ENCODE measurements at places on chromosomes 6 and 20.

GRCh38 chr6:169972736-169973135, 221.3 kb downstream of the ERMARD start:
- no peak for DNase-seq

DNA sequence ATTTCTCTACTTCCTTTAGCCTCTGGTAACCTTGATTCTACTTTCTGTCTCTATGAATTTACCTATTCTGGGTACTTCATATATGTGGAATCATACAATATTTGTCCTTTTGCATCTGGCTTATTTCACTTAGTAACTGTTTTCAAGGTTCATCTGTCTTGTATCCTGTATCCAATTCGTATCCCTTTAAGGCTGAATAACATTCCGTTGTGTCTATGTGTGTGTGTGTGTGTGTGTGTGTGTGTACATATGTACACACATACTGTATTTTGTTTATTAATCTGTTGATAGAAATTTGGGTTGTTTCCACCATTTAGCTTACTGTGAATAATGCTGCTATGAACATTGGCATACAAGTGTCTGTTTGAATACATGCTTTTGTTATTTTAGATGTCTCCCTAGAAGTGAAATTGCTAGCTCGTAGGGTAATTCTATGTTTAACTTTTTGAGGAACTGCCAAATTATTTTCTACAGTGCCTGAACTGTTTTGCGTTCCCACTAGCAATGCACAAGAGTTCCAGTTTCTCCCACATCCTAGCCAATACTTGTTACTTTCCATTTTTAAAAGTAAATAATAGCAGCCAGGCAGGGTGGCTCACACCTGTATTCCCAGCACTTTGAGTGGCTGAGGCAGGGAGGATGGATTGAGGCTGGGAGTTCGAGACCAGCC, 17.7 kb downstream of the SENP6 start:
- no peak for DNase-seq

- no peak for DNase-seq
Observed at GRCh38 chr20:44582311-44583025, at the start of gene PKIG. Gene PKIG, plus strand, starts transcription at chr20:44582579. Its CDS starts 31,978 bp downstream, at chr20:44614557.

DNA sequence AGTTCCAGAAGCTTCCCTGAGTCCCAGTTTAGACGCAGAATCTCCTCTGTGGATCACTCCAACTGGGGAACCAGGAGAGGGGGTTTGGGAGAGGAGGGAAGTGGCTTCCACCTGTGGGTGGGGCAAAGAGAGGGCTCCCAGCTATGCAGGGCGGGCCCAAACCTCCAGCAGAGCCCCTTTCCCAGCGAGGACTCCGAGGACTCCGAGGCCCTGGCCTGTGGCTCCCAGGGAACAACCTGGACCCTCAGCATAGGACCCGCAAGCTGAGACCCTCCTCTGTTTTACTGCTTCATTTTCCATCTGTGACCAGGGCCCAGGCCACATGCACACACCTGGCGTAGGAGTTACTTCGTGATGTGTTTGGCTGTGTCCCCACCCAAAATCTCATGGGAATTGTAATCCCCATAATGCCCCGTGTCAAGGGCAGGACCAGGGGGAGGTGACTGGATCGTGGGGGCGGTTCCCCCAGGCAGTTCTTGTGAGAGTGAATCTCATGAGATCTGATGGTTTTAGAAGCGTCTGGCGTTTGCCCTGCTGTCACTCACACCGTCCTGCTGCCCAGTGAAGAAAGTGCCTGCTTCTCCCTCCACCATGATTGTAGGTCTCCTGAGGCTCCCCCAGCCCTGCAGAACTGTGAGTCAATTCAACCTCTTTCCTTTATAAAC, 27.9 kb downstream of the NTSR1 start:
- no peak for DNase-seq

DNA sequence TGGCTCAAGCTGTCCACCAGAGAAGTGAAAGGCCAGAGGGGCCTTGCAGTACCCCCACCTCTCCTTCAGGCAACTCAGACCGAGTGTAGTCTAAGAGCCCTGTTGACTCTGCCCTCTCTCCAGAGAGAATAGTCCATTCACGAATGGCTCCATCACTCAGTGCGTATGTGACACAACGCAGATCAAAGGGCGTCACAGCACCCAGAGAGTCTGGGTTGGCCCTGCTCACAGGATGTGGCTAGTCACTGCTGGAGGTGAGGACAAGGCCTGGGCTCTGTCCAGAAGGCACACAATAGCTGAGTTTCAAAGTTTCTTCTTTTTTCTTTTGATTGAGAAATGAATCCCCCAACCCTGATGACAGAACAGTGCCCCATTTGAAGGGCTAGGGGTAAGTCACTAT, 74.1 kb downstream of the TRMT11 start:
- no peak for DNase-seq

Measured in GM18507 (cell line).